ENCODE measurements at places on chromosomes 5 and 9. TPM values are rescaled to one million over a fixed set of nuclear protein-coding genes. Genes with fewer than 3 reads are reported as not detected.

ROR2 gene
- total RNA-seq = 2.7 TPM

GNAQ gene
- total RNA-seq = 51.5 TPM

MYMK gene
- total RNA-seq = not detected

CPLANE1 gene
- 11.6 TPM for total RNA-seq

PCDHA9 gene
- total RNA-seq = 0.46 TPM

SLC34A3 gene
- total RNA-seq = not detected

SUSD3 gene
- total RNA-seq = 9.0 TPM

STKLD1 gene
- total RNA-seq = 0.57 TPM

DIRAS2 gene
- total RNA-seq = not detected

- no peak for DNase-seq
Measured at GRCh38 chr9:132042324-132042723, 37.3 kb downstream of the MED27 start.

DNA sequence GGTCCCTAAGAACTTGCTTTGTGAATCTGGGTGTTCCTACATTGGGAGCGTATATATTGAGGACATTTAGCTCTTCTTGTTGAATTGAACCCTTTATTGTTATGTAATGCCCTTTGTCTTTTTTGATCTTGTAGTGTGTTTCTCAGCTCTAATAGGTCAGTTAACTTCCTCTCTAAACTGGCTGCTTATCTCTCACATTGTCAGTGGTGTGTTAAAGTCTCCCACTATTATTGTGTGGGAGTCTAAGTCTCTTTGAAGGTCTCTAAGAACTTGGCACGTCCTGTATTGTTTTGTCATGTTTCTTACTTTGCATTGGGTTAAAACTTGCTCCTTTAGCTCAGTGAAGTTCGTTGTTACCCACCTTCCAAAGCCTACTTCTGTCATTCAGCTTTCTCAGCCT, 36.2 kb downstream of the RIC1 start:
- no peak for DNase-seq

DNA sequence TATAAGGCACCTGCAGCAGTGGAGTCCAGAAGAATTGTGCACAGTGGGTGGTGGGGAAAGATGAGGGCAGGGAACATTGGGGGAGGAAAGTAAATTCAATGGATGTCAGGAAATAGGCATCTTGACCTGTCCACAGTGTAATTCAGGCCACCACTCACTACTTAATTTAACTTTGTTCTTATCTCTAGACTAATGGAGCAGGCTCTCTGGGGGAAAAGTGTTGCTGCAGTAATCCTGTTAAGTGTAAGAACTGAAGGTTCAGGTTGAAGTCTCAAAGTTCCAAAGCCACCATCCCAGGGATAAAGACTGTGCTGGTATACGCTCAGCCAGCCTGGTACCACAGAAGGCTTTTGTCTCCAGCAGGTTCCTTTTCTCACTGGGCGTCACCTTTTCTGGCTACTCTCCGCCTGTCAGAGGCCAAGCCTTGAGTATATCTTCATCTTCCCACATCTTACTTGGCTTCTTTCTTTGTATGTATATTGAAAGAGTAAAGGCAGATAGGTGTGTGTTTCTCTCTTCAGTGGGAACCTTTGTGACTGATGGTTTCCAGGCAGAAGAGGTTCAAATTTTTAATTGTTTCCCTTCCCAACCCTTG, 150.9 kb upstream of the DMRT1 start:
- DNase-seq = no peak

DNA sequence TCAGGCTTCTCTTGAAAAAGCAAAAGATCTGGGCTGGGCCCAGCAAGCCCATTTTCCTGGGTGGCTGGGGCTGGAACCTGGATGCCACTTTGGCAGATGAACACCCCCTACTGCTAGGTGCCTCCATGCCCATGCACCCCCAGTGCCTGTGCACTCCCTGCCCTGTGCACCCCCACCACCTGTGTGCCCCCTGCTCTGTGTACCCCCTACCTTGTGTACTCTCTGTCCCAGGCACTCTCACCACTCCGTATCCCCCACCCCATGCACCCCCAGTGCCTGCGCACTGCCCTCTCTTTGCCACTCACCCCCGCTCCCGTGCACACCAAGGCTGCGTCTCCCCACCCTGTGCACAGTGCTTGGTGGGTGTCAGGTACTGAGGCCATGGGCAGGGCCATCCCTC, 14.2 kb downstream of the UNC5A start:
- DNase-seq = no peak

DNA sequence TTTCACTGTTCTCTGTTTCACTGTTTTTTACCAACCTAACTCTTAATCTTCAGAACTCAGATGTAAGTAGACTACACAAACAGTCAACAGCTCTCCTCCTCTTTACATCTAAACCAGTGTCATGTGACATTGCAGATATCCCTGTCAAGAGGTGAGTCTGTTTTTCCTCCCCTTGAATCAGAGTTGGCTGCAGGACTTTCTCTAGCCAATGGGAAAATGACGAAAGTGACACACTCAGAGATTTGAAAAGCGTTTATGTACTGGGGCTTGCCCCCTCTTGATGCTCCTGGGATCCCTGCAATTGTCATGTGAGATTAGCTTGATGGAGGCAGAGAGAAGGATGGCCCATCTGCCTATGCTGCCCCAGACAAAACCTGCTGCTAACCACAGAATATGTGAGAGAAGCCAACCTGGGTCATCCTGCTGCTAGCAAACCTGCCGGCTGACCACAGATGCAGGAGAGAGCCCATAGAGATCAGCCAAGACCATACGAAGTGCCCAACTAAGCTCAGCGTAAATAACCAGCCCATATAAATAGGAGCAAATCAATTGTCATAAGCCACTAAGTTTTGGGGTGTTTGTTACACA, 111.1 kb downstream of the ASTN2 start:
- no peak for DNase-seq

- no peak for DNase-seq
Measured at GRCh38 chr9:87615547-87616148, 110.3 kb upstream of the CTSL start.

GRCh38 chr5:97943036-97943435, 760.0 kb upstream of the RIOK2 start:
- DNase-seq = no peak

- DNase-seq = no peak
Measured at GRCh38 chr5:72507231-72507906, at the start of gene ZNF366. Gene ZNF366 (minus strand): TSS chr5:72507410. CDS start chr5:72461496, 45,914 bp downstream.

DNA sequence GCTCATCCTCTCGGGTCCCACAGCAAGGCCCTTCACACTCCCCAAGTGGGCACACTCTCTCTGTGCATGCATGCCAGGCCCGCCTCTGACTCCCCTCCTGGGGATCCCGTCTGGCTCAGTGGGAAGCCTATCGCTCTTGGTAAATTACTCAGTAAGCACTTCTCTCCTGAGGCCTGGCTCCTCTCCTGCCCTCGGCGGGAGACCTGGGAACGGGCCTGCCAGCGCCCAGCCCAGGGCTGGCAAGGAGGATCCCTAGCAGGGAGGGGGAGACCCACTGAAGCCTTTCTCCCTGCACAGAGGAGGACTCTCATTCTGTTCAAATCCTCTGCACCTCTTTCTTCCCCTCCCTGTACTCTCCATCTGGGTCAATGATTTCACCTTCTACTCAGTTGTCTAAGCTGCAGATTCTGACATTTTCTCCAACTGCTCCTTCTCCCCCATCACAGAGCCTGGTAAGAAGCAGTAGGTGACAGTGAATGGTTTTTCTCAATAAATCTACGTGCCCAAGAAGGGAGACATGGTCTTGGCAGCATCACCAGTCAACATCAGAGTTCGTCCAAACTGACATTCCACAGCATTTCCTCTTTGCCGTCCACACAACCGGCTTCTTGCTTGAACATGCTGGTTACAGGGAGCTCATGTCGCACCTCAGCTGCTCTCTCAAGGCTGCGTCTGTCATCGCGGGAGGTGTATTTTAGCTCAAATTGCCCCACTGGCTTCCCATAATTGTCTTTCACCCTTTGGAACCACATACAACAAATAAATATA, 81.9 kb downstream of the GPR21 start:
- no peak for DNase-seq

GRCh38 chr5:544675-545355, 20.6 kb upstream of the SLC9A3 start:
- no peak for DNase-seq

GRCh38 chr5:23012842-23013241, 159.7 kb upstream of the CDH12 start:
- no peak for DNase-seq

DNA sequence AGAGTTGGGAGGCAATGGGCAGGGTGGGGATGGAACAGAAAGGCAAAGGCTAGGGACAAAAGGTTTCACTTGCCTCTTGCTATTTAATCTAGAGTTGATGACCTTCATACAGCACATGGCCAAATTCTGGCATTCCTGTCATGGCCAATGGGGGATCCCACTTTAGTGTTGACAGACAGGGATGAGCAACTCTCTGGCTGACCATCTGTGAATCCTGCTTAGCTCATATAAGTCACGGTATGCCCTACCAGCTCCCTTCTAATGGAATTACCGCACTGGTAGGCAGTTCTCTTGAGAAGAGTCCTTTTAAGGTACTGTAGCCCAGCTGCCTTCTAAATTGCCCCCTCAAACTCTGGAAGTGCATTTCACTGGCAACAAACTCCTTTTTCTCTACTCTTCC, 76.1 kb downstream of the MAMDC2 start:
- no peak for DNase-seq

DNA sequence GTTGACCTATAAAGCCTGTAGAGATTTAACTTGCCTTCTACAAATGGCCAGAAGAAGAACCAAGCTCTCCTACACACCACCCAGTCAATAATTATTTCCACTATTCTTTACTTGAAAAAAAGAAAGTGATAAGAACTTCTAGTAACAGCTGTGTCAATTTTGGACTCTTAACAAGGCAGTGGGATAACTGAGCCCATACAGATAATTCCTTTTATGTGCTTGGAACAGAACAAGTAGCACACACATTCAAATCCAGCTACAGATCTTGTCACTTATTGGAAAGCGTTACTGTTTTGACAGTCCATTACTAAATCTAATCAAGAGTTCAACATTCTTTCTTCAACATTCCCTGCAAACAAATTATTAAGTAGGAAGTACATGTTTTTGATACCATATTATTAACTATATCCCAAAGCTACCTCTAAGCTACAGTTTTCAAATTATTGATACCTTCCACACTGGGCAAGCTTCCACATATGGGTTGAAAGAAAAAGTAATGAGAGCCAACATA, 6.3 kb downstream of the PTGER4 start:
- no peak for DNase-seq

DNA sequence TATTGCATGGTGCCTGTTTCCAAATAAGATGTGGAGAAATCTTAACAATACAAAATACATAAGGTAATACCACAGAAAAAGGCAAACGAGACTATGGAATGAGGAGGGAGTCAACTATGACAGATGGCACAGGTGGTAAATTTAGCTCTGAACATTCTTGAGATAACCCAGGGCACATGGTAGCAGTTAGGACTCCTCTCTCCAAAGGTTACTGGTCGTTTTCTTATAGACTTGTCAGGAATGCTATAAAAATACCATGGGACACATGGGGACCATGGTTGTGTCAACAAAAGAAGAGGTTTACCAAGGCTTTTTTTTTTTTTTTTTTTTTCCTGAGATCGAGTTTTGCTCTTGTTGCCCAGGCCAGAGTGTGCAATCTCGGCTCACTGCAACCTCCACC, 209.4 kb upstream of the RFX3 start:
- DNase-seq = no peak
